ENCODE measurements at places on chromosomes 5 and 9. TPM values are rescaled to one million over a fixed set of nuclear protein-coding genes. Genes with fewer than 3 reads are reported as not detected.
A peak's percentile ranks its signal among the peaks of the same experiment; 100 is the strongest.

DNA sequence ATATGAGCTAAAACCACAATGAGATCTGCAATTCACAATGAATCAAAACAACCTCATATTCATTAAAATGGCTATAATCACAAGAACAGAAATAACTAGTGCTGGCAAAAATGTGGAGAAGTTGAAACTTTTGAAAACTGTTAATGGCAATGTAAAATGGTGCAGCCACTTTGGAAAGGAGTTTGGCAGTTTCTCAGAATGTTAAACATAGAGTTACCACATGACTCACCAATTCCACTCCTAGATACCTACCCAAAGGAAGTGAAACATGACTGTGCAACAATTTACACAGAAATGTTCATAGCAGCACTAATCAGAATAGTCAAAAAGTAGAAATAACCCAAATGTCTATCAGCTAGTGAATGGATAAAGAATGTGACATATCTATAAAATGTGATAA, 862.2 kb downstream of the DTWD2 start:
- no peaks in the 10 kb centered on the region for H3K36me3 ChIP-seq
- no peaks in the 10 kb centered on the region for H3K27me3 ChIP-seq
- DNase-seq = no peak
- no peak overlapping the region for H3K4me3 ChIP-seq
- no peaks in the 10 kb centered on the region for H3K4me1 ChIP-seq

Gene NR4A3
- 2.5 TPM for total RNA-seq

DNA sequence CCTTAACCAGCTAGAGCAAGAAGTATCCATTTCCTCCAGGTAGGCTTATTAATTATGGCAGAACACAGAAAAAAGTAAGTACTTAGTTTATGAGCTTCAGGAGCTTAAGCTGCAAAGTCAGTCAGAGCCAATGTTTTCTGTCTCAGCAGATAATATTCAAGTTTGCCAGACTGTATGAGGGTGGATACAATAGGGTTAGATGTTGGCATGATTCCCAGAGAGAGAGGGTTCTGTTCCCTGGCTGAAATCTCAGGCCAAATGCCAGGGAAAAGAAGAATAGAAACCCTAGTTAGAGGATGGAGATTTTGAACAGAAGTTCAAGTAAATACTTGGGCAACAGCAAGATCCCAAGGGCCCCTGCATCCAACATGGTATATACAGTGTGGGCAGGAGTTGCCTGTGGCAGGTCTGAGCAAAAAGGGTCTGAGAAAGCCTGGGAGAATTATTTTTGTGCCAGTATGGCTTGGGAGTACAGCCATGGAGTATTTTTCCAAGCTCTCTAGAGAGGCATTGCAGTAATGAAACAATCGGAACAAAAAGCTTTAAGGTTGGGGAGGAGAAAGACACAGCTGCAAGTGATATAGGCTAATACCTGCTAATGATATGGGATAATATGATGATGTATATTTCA, 31.0 kb upstream of the ISOC1 start:
- H3K27me3 ChIP-seq = no peaks in the 10 kb centered on the region
- no peak overlapping the region for H3K27ac ChIP-seq
- DNase-seq = peak; percentile 30
- no peaks in the 10 kb centered on the region for H3K4me1 ChIP-seq

DNA sequence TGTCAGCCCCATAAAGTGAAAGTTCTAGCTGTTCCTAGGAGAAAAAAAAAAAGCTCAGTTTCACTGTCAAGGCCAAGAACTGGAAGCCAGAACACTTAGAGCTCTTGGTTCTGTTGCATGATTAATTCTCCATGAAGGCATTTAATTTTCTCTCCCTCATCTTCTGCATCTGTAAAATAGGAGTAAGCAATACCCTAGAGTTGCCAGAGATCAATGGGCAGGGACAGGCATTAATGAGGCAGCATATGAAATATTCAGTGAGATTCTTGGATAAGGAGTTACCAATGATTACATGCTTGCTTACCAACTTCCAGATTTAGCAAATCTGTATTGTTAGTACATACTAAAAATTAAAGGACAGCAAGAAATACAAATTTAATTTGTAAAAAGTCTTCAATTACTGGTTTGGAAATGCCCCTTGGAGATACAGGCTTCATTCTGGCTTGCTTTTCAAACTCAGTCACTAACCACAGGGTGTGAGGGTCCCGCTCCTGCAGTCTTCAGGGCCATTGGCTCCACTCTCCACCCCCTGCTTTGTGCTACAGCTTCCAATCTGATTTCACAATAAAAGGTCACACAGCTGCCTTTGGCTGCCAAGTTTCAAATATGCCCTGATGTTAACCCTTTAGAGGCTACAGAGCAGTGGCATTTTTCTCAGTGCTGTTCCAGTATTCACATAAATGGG, 624.6 kb downstream of the BNC2 start:
- peak overlapping the region; percentile 59 for H3K27ac ChIP-seq
- no peak for DNase-seq
- H3K4me1 ChIP-seq = peaks cover 5% of the 10 kb centered on the region

DNA sequence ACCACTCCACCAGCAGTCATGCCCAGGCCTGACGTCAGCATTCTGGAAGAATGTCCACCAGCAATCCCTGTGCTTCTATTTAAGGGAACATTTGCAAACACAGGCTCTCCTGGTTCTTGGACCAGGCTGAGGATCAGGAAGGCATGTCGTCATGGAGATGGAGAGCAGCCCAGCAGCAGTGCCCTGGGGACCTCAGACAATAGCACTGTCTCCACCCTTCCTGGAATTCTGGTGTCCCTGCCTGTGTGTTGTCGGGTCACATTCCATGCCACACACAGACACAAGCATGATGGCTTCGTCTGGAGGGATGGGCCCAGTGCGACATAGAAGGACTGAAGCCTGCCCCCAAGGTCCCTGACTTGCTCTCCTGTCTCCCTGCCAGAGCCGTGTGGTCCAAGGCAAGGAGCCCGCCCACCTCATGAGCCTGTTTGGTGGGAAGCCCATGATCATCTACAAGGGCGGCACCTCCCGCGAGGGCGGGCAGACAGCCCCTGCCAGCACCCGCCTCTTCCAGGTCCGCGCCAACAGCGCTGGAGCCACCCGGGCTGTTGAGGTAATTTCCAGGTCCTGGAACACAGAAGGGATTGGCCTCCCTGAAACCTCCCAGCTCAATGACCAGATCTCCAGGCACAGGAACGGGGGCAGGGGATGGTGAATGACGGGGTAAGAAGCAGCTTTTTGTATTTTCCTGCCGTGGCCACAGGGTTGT, 43.8 kb downstream of the STOM start:
- peaks cover 15% of the 10 kb centered on the region for H3K4me1 ChIP-seq
- peak; percentile 80 for DNase-seq
- no peaks in the 10 kb centered on the region for H3K36me3 ChIP-seq

Gene ALDOB
- total RNA-seq = 0.79 TPM

Gene IL7R
- 17.5 TPM for total RNA-seq

DNA sequence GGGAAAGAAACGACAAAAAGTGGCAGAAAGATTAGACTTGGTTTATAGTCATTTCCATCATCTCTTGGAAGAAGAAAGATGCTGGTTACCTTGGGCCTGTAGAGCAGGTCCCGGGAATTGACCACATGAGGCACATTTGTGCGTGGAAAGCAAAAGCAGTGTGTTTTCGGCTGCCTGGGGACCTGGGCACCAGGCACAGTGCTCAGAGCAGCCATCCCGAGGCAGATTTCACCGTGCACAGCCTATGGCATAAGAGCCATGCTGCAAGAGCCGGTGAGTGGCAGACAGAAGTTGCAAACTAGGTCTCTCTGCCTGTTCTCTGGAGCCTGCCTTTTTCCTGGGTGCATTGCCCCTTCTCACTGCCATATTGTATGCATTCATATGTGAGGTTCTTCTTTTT, 77.0 kb downstream of the ICE1 start:
- peaks cover 13% of the 10 kb centered on the region for H3K4me1 ChIP-seq
- H3K36me3 ChIP-seq = no peaks in the 10 kb centered on the region
